NCI-H187 (cell line): ENCODE measurements at places on chromosomes 11 and 22.

- DNase-seq, result no peak
Measured at GRCh38 chr22:20062766-20063083, 17.3 kb upstream of the DGCR8 start.

- DNase-seq, result no peak
Measured at GRCh38 chr11:9280655-9281301, 15.6 kb upstream of the DENND5A start.

DNA sequence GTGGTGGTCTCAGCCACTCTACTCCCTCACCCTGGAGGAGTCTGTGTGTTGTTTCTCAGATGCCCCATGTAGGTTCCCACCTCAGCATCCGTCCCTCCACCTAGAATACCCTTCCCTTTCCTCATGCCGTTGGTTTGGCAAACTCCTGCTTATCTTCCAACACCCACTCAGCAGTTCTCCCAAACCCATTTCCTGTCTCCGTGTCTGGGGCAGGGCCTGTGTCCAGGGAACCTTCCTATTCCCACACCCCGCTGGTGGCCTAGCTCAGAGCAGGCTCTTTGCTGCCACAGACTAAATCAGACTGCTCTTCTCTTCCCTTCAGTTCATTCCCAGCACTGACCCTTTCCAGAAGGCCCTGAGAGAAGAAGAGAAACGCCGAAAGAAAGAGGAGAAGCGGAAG lies 7.5 kb upstream of the SREBF2 start:
- no peak for DNase-seq

GRCh38 chr11:78289552-78290292 lies 101.0 kb downstream of the USP35 start:
- DNase-seq, result no peak

- DNase-seq, result no peak
Measured at GRCh38 chr22:46602025-46602424, 18.2 kb upstream of the GRAMD4 start.

DNA sequence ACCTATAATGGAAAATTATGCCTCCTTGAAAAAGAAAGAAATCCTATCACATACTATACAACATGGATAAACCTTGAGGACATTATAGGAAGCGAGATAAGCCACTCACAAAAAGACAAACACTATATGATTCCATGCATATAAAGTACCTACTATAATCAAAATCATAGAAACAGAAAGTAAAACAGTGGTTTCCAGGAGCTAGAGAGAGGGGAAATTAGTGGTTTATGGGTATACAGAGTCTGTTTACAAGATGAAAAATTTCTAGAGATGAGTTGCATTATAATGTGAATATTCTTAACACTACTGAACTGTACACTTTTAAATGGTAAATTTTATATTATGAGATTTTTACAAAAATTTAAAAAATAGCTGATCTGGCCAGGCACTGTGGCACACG lies 40.5 kb upstream of the ARHGAP42 start:
- DNase-seq, result no peak

DNA sequence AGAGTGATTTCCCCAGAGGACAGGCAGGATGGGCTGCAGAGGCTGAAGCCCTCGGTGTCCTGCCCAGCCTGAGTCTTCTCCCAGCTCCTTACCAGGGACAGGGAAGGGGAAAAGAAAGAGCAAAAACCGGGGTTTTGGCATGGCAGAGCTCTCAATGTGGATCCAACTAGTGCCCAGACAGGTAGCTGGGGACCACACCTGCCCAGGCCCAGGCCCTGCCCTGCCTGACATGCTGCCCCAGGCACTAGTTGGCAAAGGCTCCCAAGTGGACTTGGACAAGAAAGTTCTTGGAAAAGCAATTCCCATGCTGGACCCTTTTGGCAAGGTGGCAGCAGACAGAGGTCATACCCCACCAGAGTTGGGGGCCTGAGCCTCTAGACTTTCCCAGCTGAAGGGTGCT lies 31.1 kb downstream of the NECTIN1 start:
- DNase-seq, result no peak

DNA sequence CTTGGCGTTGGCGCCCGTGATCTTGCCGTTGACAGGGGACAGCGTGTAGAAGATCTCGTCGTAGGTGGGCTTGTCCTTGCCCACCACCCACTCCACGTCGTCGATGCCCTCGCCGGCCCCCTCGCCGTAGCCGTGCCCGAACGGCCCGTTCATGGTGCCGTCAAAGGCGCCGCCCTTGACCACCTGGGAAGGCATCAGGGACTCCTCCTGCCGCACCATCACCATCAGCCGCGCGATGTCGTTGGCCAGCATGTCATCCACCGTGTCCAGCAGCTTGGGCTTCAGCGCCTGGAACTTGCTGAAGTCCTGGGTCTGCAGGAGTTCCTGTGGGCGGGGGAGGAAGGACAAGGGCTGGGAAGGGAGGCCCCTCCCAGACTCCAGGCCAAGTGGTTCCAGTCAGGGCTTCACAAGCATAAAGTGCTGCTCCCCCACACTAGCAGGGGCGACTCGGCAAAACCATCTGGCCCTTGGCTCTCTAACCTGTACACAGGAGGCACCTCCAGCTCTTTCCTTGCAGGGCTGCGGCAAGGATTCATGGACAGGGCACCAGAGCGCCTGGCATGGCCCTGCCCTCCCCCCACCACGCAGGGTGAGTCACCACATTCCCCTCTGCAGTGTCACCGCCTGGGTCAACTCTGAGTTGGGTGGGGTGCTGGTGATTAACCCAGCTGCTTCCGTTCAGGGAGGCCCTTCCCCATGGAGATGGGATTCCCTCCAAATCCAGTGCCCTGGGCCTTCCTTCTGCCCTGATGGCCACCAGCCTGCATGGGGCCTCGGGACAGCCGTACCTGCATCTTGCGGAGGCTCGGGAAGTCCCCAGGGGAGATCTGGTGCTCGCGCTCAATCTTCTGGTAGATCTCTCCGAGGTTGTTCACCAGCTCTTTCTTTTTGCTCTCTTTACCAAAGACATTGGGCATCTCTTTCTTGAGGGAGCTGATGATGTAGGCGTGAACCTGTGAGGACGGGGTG lies 10.4 kb upstream of the CDC42BPG start:
- DNase-seq, result no peak

- DNase-seq, result no peak
Measured at GRCh38 chr11:61771985-61772455, 19.6 kb downstream of the MYRF start.

- no peak for DNase-seq
Measured at GRCh38 chr11:46480166-46480726, 88.7 kb upstream of the CHRM4 start.

DNA sequence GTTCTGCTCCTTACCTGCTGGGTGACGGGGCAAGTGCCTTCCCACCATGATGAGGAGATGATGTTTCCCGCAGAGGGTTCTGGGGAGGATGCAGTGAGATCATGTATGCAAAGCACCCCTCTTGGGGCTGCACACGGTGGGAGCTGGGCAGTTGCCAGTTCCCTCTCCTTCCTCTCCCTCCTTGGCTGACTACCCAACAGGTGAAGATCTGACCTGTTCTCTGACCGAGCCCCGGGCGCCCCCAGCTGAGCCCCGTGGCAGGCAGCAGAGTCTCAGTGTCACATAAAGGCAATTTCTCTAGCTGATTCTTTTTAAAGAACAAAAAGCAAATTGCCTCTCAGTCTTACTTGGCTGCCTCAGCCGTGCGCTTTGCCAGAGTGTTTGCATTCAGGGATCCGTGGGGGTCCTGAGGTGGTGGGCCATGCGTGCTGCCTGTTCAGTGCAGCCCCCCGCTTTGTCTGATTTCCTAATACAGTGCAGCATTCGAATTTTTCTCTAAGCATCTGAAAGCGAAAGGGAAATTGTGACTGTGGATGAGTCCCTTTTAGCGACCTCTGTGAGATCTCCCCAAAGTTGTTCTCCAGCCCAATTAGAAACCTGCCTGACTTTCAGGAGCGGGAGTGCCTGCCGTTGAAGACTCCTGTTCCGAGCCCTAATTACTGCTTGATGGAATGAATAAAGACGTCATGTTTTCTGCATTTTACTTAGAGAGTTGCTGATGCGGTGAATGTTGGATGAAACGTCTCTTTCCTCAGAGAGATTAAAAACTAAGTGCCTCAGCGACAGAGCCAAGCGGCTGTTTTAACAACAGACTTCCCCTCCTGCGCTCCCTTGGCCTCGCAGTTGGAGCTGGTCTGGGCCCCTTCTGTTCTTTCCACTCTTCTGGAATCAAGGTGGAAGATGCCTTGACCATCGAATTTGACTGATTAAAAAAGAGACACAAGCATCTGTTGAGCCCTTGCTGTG lies 86.0 kb downstream of the GRIK4 start:
- no peak for DNase-seq

GRCh38 chr22:50341977-50342650 lies 1.0 kb upstream of the PPP6R2 start:
- DNase-seq, result no peak

- DNase-seq, result no peak
Measured at GRCh38 chr11:37946155-37946766, 1348.2 kb upstream of the RAG2 start.

DNA sequence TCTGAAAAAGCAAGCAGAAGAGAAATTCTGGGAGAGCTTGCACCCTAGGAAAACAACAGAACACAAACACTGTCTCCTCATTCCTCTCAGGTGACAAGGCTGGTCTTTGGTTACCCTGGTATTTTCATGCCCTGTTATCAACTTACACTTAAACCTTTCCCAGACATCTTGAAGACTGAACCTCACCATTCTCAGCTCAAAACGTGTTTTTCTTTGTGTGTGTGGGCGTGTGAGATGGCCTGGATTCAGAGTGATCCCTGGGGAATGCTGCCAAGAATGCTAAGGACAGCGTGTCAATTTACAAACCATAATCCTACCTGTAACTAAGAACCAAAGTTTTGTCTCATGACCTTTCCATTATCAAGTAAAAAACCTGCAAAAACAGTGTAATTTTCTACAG lies 33.3 kb downstream of the ELF5 start:
- no peak for DNase-seq

DNA sequence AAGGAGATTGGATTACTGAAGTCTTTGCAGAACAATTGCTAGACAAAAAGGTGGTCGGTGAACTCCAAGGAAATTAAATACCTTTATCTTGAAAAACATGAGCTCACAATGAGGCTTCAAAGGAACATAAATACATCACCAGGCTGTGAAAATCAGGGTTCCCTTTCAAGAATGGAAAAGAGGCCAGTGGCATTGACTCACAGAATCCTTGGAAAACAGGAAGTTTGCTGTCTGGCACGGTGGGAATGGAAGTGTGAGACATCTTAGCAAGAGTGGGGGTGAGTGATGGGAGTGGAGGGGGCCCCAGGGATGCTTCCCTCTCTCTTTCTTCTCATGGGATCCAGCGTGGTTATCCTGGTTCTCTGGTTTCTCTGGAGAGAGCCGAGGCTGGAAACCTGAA lies 48.9 kb upstream of the TBCEL start:
- DNase-seq, result no peak

GRCh38 chr22:29375398-29376076 lies 12.8 kb downstream of the AP1B1 start:
- no peak for DNase-seq
